ENCODE measurements at places on chromosomes 16 and 17. TPM values are rescaled to one million over a fixed set of nuclear protein-coding genes. Genes with fewer than 3 reads are reported as not detected.

DNA sequence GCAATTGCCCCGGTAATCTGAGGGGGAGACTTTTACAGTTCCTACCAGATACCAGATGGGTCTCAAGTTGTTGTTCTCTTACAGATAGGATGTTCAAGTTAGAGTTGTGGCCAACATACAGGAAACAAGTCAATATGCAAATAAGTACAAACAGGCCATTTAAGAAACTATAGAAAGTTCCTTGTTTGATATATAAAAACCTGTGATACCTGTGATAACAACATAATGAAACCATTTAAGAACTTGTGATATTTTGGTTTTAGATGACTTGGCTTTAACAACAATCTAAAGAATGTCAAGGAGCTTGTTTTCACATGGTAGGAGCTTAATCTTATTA, 16.8 kb downstream of the CDR2 start:
- DNase-seq, result no peak

GRCh38 chr16:69930117-69930776, 20.9 kb upstream of the CLEC18A start:
- DNase-seq, result no peak

DNA sequence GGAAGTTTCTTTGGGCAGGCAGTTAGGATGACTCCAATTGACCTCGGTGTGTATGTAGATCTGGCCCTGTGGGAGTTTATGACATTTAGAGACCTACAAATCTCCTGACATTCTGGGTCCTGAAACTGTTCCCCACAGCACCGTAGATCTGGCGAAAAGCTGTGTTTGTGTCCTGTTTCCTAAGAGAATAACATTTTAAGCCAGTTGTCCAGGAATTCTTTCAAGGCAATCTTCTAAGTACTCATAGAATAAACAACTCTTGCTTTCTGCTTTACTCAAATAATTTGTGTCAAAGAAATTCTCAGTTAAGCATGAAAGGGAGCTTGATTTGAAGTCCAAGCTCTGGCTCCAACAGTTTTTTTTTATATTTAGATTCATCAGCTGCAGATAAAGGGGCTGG, 78.5 kb upstream of the ELAC2 start:
- no peak for DNase-seq

- no peak for DNase-seq
Measured at GRCh38 chr17:2259769-2260536, 43.6 kb downstream of the SMG6 start.

- peak; percentile 86 for DNase-seq
Measured at GRCh38 chr16:28261942-28262341, 30.4 kb upstream of the SBK1 start.

DNA sequence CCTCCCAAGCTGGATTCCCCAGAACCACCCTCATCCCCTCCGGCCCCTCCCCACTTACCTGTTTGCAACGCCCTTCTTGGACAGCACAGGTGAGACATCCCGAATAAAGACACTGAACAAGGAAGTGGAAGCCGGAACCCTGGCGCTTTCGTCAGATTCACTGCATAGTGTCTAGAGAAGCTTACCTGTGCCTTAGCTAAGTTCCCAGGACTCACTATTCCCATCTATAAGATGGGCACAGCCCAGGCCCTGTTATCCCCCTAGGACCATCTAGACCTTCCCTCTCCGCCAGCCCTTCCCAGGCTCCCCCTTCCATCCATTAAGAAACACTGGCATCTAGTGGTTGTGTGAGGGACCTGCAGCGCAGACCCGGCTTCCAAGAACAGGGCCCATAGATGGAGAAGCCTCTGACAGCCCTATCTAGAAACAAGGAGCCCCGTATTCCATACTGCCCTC, 26.9 kb upstream of the RPL38 start:
- no peak for DNase-seq

ADGRG1 gene
- 13.1 TPM for total RNA-seq

TBC1D26 gene
- not detected for total RNA-seq

KRTAP2-3 gene
- not detected for total RNA-seq

NPIPB9 gene
- total RNA-seq, result not detected

VAT1L gene
- not detected for total RNA-seq
